CD4-positive, alpha-beta memory T cell (primary cell): ENCODE measurements at places on chromosomes 3 and 15. TPM values are rescaled to one million over a fixed set of nuclear protein-coding genes. Genes with fewer than 3 reads are reported as not detected.

- no peak for DNase-seq
Observed at GRCh38 chr3:140265302-140265701, 330.3 kb downstream of the CLSTN2 start.

DNA sequence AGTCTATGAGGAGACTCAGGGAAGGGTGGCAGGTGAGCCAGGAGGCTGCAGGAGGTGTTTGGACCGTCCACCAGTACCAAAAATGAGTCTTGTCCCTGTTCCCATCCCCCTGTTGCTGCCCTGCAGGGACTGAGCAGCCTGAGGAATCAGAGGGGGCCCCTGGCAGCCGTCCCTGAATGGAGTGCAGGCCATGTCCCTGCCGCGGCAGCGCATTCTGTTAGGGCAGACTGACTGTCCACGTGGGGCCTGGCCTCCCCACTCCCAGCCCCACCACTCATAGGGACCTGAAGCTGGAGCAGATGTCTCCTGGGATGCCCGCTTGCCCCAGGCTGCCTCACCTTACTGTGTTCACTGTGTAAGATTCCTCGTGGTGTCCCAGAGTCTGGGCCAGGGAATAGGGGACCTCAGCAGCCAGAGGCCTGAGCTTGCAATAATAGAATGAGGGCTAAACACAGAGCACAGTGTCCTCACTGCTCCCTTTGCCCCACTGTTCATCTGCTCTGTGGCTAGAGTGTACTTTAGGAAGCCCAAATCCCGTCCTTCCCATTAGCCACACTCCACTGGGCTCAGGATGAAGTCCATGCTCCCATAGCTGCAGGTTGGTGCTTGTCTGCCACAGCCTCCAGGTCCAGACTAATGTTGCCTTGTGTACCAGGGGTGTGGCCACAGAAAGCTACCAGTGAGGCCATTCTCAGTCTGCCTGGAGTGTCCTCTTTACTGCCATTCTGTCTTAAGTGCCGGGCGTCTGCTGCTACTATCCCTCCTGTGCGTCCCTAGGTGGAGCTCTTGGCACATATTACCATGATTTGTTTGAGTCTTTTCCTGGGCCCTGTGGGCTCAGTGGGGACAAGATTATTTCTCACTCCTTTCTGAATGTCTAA, 63.2 kb downstream of the HCN4 start:
- peak; percentile 12 for DNase-seq

DNA sequence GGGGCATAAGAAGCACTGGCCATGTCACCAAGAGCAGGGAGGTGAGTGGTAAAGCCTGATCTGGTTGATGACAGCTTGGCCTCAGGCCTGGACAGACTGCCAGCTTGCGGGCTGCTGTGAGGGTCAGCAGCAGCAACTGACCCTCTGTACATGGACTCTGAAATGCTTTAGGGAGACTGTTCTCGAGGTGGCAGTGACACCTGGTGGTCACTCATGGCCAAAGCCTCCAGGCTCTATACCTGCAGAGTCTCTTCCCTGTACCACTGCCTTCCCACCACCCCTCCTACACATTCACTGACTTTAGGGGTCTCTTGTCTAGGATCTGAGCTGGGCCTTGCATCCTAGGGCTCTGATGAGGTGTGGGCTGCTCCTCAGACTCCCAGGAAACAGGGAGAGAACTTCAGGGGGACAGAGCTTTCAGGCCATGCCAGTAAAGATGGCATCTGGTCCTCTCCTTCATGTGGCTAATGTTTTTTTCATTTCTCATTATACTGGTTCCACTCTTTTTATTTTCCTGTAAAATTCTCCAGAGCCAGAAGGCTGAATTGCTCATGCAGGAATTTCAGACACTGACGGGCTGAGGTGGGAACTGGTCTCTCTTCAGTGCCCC, 17.2 kb upstream of the TIMP4 start:
- DNase-seq: no peak

DNA sequence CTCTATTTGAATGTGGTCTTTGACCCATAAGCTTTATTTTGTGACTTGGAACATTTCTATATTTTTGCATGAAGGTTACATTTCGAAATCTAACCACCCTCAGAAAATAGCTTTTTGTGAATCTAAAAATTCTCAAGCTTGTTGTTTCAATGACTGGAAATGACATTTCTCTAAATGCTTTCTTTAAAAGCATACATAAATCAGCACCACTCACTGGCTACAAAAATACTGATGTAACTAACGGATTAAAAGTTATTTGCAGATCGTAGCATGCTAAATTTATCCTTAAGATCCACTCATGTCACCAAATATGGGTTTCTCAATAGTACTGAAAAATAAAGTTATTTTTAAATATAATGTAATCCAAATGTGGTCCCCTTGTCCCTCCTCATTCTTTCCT, 55.2 kb upstream of the ACAN start:
- no peak for DNase-seq

GRCh38 chr3:186839874-186840641, 2.5 kb upstream of the ADIPOQ start:
- no peak for DNase-seq

DNA sequence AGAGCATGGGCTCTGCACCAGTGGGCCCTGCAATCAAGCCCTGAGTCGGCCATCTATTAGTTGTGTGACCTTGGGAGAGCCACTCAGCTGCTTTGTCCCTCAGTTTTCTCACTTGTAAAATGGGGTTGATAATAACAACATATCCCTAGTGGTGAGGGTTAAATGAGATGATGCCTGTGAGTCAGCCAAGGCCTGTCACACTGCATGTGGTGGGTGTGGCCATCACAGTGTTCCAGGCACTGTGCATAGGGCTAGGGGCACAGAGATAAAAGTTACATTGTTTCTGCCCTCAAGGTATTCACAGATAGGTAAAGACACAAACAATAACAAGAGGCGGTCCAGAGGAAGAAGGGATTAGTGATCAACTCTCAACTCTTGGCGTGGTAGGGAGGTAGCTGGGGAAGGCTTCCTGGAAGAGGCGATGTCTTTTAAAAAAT, 19.5 kb downstream of the SMAD6 start:
- DNase-seq: no peak

DNA sequence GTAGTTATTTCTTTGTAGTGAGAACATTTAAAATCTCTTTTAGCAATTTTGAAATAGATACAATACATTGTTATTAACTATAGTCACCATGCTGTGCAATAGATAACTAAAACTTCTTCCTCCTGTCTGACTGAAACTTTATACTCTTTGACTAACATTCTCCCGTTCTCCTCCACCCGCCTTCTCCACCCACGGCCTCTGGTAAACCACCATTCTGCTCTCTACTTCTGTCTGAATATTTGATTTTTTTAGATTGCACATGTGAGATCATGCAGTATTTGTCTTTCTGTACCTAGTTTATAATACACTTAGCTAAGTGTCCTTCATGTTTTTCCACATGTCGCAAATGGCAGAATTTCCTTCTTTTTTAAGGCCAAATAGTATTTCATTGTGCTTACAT, 72.8 kb upstream of the RBM5 start:
- DNase-seq: no peak

DNA sequence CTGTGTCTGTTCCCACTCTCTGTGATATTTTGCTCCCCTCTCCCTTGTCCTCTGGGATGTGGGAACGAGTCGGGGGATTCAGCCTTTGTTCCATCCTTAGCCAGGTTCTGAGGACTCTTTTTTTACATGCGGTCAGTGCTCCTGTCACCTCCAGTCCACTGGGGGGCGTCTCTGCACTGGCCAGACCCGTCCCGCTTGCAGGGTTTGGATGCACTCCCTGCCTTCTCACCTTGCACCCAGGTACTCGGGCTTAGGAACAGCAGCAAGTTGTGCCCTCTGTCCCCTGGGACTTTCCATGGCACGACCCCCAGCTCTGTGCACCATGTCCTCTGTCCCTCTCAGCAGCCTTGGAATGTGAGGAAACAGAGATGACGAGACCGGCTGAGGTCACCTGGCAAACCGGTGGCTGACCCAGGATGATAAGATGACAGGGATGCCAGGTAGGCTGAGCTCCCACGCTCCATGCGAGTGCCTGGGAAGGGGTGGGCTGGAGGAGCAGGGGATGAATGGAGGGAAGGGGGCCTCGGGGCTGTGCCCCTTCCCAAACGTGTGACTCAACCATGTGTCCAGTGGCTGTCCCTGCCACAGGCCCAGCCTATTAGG, 27.3 kb upstream of the FGD5 start:
- DNase-seq: peak; percentile 43

- DNase-seq: no peak
Observed at GRCh38 chr3:61890167-61890566, 328.8 kb downstream of the PTPRG start.

GRCh38 chr3:192514754-192515663, 212.3 kb downstream of the FGF12 start:
- no peak for DNase-seq

DNA sequence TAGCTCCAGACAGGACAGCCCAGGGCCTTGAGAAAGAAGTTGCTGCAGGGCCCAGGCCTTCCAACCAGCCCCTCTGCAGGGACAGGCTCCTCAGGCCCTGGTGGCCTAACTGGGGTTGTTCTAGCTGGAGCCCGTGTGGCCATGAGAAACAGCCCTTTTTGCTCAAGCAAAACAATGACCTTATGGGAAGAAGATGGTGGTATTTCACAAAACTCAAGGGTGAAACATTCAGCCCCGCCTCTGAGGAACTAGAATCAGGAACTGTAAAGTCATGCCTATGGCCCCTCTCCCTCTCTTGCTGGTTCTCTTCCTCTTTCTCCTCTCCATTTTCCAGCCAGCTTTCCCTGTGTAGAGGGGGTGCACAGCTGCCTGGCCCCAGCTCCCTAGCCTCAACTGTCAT, 273.3 kb downstream of the RPLP1 start:
- no peak for DNase-seq

THSD4 gene
- not detected for total RNA-seq

LRRN1 gene
- total RNA-seq: 0.22 TPM

PAQR5 gene
- total RNA-seq: 0.20 TPM

FILIP1L gene
- total RNA-seq: not detected

TERB2 gene
- not detected for total RNA-seq
